Stimulated activated CD8-positive, alpha-beta memory T cell treated with anti-CD3 and anti-CD28 coated beads, Interleukin-15, amount 100 ng/mL, for 48 hours (primary cell): ENCODE measurements at places on chromosomes 2 and 18.

DNA sequence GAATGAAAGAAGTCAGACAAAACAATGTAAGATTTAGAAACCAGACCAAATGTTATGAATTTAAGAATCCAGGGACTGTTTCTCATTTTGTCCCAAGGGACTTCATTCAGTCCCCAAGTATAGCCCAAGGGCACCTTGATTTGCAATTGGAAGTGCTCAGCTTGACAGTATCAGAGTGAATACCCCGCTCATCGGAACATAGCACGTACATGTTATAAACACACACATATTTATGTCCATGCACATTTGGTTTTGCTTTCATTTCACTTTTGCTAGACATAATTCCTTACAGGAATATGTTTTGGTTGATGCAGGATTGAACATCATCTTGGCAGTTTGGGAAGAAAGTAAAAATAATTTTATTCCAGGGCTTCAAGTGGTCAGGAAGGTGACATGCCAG lies 100.2 kb downstream of the PID1 start:
- DNase-seq: no peak

- DNase-seq: no peak
These were observed 8.5 kb downstream of the MEIS1 start for GRCh38 chr2:66443186-66443978.

DNA sequence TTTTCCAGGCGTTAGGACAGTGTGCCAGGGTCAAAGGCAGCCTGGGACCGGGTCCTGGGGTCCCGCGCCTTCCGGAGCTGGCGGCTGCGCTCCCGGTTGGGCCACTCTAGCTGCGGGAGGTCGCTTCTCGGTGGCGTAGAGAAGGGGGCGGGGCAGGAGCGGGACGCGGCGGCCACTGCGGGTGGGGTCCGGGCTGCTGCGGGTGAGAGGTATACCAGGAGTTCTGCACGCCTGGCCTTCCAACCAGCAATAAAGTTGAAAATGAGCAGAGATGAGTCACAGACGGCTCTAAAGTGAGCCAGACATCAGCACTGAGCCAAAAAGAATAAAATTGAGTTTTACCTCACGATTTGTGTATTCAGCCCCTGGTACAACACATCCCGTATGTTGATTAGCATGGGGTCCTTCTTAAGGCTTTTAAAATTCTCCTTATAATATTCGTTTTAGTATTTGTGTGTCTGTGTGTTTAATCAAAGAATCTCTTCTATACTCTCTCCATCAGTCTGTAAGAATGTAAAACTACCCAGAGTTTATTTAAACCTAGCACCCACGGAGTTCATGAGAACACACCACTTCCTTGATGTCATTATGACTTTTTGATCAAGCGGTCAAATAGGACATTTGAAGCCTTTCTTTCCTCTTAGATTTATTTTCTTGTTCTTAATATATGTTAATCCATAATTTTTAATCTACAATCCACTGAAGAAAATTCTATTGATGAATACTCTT lies at the start of gene C1GALT1C1L:
Gene C1GALT1C1L, minus strand, starts transcription at position 108 of the 729 bp plus-strand sequence. Its CDS starts 107 bp downstream, at position 1.
- DNase-seq: peak; percentile 33

- no peak for DNase-seq
These were observed at the start of gene SERPINB10 for GRCh38 chr18:63907664-63908063. TSS of gene SERPINB10 (plus strand) at chr18:63907958. CDS start at chr18:63915511, 7,553 bp downstream.

DNA sequence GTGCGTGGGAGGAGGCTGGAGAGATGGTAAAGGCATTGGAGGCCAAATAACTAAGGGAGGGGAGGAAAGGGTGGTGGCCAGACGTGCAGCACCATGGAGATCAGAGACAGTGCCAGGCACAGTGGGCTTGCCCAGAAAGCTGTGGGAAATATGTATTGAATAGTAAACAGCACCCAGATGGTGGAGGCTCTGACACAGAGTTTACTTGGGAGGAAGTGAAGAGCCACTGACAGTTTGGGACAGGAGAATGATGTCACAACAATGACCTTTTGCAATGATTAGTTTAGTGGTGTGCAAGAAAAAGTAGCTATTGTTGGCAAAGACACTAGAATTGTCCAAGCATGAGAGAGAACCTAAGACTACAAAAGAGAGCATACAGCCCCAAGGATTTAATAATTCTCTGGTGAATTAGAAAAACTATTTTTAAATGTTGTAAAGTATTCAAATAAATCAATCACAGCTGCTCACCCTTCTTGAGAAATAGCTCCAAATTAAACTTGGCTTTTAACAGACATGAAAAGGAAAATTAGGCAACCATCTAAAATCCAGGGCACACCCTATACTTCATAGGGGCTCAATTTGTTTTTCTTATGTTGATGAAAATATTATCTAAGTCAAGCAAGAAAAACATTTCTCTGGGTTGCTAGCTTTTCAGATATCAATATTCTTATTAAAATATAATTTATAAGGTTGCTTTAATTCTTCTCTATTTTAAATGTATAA lies 458.7 kb upstream of the HNRNPA3 start:
- no peak for DNase-seq

- no peak for DNase-seq
These were observed 60.1 kb downstream of the ASAP2 start for GRCh38 chr2:9266711-9267110.

DNA sequence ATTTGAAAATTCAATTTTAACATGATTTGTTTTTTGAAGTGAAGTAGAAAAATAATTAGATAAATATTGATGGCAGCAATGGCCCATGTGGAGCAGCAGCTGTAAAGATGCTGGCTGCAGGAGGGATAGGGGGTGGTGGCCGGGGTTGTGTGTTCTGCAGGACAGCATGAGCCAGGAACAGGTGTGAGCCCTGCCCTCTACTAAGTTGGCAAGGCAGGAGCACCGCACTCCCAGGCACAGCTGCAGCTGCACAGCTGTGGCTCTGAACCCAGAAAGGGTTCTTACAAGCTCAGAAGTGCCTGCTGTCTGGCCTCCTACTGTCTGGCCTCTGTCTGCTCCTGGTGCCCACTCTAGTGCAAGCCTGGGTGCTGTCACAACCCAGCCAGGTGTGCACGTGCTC lies 10.0 kb upstream of the DUSP19 start:
- DNase-seq: no peak

GRCh38 chr18:74896390-74896991 lies 298.8 kb downstream of the ZNF407 start:
- DNase-seq: no peak

GRCh38 chr2:47636176-47636575 lies 146.8 kb upstream of the MSH6 start:
- no peak for DNase-seq

DNA sequence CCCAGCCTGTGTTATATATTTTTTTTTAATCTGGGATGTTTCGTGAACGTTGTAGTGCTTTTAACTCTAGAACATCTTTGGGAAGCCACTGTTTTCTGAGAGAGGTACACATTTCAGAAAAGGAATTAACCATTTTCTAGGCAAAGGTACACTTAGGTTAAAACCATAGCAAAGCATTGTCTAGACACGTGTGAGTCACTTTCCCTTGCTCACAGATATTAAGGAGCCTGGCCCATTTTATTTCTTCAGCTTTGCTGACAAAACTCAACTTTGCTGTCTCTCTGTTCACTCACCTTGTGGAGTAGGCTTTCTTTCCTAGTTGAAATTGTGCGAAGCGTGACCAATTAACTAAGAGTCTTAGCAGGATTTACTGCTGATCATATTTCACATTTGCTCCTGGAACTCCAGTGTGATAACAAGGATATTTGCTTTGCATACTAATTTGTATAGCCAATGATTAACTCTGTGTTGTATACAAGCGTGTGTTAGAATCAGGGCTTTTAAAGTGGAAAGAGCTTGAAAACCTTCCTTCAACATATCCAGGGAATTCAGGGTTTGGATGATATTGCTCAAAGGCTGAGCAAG lies 215.0 kb upstream of the AGAP1 start:
- no peak for DNase-seq

GRCh38 chr2:168798076-168798887 lies 4.2 kb upstream of the NOSTRIN start:
- no peak for DNase-seq

GRCh38 chr2:141499123-141499522 lies 631.7 kb downstream of the LRP1B start:
- no peak for DNase-seq

GRCh38 chr2:191516260-191516659 lies 161.7 kb upstream of the NABP1 start:
- no peak for DNase-seq

DNA sequence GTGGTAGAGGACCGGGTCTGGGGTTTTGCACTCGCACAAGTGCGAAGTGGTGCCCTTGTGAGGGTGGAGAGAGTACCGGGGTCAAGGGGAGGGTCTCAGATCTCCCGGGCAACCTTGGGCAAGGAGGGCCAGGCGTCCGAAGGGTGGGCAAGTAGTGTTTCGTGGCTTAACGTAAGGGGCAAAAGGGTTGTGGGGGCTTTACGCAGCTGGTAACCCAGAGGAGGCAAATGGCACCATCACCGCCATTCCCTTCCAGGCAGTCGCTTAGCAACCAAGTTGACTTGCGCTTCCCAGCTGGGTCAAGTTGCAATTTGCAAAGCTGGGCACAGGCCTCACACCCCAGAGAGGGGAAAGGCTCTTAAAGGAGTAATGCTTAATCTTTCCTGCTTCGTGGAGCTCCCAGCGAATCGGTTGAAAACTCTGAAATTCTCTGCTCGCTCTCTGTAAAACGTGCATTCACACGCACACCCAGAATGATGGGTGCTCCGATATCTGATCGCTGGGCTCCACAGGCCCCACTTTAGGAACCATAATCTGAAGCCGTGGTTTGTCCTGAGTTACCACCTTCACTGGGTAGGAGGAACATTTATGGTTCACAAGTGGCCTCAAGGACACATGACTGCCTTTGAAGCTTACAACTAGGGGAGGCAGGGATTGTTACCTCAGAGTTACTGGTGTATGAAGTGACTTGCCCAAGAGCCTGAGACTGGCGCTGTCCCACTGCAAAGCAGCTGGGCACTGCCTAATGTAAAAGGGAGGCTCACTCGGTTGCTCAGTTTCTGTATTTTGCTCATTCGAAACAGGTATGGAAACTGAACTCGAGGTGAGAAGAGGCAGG lies 127.9 kb downstream of the UXS1 start:
- no peak for DNase-seq

DNA sequence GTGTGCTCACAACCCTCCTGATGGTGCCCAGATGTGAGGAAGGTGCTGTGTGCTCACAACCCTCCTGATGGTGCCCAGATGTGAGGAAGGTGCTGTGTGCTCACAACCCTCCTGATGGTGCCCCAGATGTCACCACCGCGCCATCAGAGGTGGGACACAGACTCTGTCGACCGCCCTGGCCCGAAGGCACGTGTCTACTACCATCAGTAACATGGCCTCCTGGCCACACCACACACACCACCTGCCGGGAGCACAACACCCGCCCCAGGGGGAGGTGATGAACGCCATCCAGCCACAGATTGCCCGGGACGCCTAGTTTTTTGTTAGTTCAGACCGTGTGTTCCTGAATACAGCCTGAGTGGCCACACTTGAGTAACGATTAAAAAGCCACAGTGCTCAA lies 24.5 kb downstream of the HDAC4 start:
- no peak for DNase-seq

DNA sequence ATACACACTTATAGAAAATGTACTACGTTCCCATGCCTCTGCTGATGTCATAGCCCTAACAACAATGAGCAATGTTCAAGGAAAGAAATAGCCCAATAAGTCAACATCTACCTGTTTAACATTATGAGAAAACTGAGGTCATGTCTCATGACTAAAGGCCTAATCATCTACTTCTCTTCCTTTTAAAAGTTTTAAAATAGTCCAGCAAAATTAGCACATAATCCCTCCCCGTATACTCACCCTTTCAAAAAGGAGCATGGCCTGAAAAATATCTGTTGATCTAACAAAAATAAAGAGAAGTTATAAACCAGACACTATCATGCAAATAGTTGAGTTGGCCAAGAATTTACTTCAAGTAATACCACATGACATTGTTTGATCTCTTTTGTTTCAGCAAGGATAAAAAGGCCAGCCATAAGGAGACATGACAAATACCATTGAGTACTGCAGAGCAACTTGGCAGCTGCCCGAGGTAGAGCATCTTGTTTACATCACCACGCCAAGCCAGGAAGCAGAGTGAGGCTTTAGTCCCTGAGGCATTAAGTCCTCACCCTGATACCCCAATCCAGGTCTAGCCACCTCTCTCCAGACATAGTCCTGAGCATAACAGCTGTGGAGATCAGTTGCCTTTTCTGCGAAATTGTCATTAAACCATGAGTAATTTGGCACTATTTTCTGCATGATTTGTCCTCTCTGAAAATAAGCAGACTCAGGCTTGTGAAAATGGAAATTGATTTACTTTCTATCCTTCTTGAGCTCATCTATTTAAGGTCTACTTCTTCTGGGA lies 137.4 kb upstream of the ETAA1 start:
- no peak for DNase-seq

DNA sequence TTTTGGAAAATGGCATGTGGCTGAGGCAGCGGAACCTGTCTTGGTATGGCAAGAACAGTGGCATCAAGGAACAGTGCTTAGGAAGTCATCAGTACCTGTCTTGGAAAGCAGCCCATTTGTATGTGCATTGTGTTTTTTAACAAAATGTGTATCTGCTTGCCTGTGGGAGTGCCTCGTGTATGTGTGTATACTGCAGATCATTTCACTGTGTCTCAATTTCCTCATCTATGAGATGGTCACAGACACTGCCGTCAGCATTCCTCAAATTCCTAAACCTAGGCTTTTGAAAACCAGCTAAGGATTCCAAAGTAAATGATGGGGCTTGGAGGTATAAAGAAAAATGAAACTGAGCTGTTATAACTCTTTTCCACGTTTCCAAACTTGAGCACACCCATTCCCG lies 441.3 kb downstream of the RND3 start:
- DNase-seq: no peak

DNA sequence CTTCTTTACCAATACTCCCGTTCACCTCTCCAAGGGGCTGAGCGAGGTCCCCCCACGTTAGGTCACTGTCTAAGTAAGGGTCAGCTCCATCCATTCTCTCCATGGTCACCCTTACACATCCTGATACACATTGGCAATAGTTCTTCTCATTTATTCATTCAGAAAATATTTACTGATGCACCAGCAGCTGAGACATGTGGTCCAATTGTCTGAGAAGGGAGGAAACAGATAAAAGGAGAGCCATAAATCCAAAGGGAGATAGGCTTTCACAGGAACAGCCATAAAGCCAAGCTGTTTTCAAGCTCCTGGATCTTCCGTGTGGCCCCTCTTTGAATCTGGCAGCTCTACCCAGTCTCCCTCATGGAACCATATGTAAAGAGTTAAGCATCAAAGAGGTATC lies 121.2 kb downstream of the TXNL1 start:
- no peak for DNase-seq
